ENCODE measurements at places on chromosomes 7 and 10.

DNA sequence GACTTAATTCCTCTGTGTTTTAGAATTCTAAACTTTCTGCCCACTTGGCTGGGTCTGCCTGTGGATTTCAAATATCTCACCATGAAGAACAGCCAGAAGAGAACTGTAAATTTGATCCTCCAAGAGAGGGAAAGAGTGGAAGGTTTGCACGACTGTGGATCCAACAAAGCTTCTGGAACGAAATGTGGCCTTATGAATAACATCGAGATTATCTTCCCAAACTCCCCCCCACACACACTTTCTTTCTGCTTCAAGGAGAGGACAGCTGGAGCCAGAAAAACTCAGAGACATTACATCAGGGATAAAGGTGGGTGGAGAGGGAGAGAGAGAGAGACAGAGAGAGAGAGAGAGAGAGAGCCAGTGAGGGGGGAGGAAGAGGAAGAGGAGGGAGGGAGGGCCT lies 570.1 kb upstream of the MGMT start:
- no peak for DNase-seq

DNA sequence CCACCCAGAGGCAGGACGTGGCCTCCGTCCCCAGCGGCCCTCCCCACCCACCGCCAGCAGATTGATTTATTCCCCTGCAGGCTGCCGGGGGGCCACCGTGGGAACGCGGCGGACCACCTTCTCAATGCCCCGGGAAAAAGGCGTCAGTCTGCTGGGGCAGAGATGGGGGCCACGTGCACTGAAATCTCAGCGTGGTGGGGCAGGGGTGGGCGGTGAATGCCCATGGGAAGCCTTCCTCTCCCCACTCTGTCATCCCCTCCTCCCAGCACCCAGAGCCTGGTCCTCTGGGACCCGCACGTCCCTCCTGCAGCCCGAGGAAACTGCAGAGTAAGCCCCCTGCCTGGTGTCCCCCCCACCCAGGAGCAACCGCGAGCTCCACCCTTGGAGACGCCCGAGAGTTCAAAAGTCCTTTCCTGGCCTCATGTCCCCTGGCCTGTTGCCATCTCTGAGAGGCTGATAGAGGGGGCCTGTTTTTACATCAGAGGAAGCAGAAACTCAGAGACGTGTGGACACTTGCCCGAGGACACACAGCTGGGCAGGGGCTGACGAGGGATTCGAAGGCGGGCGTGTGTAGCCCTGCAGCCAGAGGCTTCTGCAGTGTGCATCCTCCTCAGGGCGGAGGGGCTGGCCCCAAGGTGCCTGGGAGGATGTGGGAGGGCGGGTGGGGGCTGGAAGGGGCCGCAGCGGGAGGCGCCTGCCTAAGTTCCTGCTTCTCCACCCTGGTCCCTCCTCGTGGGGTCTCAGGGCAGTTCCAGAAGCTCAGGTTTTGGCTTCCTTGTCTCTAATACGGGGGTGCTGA lies 21.8 kb downstream of the UNCX start:
- DNase-seq: no peak

- DNase-seq: no peak
Measured at GRCh38 chr7:19677180-19677579, 31.7 kb downstream of the POLR1F start.

GRCh38 chr10:132264966-132265889 lies 42.5 kb downstream of the STK32C start:
- DNase-seq: no peak

DNA sequence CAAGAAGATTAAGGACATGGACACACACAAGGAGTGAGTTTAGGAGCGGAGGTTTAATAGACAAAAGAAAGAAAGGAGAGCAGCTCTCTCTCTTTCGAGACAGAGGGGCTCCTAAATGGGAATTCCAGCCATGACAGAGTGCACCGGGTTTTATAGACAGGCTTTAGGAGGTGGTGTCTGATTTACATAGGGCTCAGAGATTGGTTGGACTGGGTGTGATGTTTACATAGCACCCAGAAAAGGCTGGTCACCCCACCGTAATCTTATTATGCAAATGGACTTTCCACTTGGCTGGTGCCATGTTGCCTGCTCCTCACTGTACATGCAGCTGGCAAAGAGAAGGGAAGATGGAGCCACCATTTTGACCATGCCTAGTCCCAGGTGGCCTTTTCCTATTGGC lies 28.4 kb upstream of the MRC1 start:
- no peak for DNase-seq
